ENCODE measurements at places on chromosomes 13 and 19.

DNA sequence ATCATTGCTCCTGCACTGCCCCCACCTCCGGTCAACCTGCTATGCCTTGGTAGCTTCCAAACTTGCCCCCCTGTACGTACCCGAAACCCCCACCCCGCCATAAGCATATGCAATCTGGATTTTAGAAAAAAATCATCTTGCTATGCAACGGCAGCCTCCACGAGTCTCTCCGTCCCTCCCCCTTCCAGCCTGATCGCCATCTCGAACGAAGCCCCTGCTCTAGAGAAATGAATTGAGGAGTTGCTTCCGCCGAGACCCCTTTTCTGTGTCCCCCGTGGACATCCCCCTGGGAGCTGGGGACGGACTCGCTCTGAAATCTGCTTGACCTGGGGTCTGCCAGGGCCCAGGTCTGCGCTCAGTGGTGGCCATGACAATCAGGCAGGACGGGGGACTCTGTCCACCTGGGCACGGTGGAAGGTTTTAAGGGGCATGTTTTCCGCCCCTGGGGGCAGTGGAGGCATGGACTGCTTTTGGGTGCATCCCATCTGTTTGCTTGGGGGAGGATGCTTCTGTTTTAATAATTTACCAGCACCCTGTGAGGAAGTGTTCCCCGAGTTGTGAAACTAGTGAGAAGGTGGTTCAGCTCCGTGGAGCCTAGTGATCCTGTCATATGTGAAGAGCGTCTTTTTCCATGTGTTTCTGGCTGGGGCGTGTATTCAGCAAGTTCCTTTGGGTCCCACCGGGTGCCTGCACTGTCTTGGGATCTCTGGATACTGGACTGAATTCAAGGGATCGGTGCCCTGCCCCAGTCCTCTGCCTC, 1.0 kb downstream of the KDM4B start:
- DNase-seq: no peak

DNA sequence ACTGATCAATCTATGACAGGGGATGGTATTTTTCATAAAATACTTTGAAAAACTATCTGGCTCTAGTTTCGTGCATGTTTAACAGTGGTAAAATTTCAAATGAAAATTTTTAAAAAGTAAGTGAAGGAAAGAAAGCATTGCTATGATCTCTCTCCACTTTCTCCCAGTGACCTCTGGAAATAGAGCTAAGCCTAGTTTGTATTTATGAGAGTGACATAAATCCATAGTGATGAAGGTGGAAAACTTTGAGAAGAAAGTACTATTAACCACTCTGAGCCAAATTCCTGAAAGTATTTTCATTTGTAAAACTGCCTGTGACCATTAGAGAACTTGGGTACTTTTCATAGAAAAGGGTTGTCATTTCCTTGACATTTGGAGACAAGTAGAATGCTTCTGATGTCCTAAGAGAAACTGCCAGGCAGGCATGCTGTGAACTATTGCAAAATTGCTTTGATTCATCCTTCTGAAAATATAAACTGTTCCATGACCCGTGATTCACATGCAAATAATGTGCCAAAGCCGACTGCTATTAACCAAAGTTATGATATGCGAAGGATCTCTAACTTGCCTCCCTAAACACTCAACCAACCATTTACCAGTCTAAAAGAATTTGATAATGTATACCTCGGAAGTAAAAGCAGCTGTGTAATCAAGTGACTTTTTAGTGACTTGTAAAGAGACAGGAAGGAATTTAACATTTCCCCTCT, 133.2 kb downstream of the VWA8 start:
- DNase-seq: no peak

- DNase-seq: no peak
Observed at GRCh38 chr13:102017248-102017647, 384.6 kb downstream of the FGF14 start.

DNA sequence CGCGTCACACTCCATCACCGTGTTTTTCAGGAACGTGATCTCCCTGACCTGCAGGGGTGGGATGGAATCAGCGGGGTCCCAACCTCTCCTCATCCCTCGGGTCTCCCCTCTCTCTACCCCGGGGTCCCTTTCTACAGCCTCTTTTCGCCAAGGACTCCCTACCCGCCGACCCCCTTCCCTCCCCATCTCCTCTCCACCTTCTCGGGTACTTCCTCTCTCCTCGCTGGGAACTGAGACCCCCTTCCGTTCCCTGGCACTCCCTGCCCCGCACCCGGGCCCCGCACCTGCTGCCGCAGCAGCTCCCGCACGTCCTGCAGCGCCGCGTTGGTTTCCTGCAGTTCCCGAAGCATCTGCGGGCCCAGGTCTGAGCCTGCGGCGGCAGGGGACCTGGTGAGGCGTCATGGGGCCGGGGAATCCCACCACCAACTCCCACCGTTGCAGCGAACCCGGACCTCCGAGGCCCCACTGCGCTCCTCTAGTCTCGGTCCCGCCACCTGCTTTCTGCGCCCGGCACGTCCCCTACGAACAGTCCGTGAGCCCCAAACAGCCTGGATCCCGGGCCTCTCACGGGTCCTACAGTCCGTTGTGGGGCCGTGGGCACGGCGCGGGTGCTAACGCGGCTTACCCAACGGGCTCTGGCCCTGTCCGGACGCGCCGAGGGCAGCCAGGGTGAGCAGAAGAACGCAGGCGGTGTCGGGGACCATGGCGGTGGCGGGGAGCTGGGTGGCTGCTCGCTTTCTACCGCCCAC, at the start of gene COMP:
COMP (minus strand) TSS at position 740 of the 749 bp plus-strand sequence; CDS start at position 704, 36 bp downstream.
- no peak for DNase-seq

- DNase-seq: peak; percentile 19
Observed at GRCh38 chr19:32497391-32497790, 83.6 kb upstream of the PDCD5 start.

DNA sequence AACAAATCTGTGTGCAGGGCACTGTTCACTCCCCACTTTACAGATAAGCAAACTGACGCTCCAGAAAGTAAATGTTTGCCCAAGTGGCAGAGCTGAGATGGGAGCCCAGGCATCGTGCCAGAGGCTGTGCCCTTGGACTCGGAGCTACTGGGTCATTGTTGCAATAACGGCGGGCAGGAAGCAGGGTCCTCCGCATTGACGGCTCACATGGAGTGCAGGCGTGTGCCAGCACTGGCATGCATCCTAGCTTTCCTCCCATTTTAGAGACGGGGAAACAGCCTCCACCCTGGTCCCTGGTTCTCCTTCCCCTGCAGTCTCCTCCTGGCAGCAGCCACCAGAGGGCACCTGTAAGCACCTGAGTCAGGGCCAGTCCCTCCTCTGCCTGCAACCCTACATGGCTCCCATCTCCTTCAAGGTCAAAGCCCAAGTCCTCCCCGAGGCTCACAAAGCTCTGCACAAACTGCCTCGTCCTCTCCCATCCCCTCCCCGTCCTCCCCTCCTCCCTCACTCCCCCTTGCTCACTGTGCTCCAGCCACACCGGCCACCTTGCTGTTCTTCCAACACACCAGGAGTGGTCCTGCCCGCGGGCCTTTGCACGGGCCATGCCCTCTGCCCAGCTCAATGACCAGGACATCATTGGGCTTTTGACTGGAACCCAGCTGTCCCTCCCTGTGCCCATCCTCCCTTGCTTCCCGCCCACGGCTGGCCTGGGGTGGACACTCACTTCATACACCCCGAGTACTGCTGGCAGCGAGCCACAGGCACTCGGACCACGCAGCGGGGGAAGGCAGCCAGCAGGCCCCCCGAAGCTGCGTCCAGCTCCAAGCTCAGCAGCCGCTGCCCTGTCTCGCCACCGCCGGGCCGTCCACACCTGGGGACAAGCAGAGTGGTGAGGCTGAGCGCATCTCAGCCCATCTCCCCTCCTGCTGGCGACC, 7.7 kb upstream of the LRG1 start:
- no peak for DNase-seq

DNA sequence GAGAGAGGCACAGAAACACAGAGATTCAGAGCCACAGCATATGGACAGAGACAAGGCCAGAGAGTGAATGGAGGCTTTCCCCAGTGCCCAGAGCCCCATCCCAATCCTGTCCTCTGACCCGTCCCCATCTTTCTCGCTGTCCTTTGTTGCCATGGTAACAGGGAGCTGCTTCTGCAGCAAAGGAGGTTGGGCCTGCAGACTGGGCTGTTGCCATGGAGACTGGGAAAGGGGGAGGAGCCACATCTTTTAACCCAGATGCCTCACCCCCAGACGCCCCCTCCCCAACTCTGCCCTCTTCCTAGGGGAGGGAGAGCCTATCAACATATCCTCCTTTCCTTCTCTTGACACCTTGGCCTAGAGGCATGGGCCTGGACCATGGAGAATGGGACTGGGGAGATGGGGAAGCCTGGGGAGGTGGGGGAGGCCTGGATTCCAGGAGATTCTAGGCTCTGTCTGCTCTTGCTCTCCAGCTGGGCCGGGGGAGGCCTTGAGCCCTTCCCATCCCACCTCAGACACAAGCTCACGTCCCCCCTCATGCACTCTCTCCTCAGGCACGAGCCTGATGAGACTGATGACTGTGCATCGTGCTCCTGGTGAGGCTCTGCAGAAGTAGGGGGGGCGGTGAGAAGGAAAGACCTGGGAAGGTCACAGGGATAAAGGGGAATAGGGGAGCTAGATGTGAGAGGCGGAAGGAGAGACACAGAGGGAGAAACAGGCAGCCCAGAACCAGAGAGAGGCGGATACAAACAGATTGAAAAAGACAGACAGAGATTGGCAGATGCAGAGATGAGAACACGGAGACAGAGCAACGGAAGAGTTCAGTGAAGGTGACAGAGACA, 2.1 kb upstream of the ATP1A3 start:
- no peak for DNase-seq

DNA sequence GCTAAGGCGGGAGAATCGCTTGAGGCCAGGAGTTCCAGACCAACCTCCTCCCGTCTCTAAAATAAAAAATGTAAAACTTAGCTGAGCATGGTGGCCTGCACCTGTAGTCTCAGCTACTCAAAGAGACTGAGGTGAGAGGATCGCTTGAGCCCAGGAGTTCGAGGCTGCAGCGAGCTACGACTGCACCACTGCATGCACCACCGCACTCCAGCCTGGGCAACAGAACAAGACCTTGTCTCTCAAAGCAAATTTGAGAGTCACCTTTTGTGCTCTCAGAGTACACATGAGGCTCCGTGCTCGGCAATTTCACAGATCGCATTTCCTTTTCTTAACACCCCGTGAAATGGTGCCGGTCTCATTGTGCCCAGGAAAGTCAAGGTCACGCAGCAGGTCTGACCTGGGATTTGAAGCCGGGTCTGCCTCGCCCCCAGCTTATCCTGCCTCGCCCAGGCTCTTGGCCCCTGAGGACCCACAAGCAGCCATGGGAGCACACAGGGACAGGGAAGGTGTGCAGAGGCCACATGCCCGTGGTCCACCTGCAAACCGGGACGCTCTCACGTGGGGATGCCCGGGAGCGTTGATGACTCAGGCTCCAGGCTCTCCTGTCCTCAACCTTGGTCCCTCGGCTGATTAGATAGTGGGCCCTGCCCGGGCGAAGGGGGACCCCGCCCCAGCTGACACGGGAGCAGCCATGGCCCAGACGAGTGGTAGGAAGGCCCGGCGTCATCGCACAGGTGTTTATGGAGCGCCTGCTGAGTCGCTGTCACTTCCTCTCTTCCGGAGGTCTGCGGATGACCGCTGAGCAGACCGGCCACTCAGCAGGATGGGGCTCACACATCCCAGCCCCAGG, 1.1 kb upstream of the SMIM24 start:
- DNase-seq: no peak

- no peak for DNase-seq
Observed at GRCh38 chr19:41299046-41299754, 10.8 kb upstream of the CCDC97 start.

- peak; percentile 99 for DNase-seq
Observed at GRCh38 chr19:2061495-2062388, 10.7 kb upstream of the MKNK2 start.

- DNase-seq: peak; percentile 64
Observed at GRCh38 chr19:52138278-52138982, 1.3 kb downstream of the ZNF616 start.

GRCh38 chr19:10975374-10976130, 14.7 kb downstream of the SMARCA4 start:
- DNase-seq: peak; percentile 71

DNA sequence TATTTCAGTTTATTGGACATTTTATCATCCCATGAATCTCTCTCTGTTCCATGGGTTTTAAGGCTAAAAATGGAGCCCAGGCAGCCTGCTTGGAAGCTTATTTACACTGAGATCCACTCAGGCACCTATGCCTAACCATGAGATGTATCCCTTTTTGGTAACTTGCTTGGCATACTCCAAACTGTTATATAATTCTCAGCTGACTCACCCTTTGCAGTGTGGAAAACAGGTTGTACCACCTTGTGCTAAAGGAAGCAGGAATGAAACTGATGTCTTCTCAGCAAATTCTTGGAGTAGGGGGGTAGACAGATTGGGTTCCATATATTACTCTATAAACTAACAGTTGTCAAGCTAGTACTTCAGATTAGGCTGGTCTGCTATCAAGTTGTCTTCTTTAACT, 483.6 kb downstream of the KLF5 start:
- no peak for DNase-seq

GRCh38 chr19:41696402-41697197, 8.5 kb upstream of the CEACAM7 start:
- peak; percentile 16 for DNase-seq

- DNase-seq: no peak
Observed at GRCh38 chr13:31056644-31057271, 104.9 kb downstream of the HSPH1 start.

DNA sequence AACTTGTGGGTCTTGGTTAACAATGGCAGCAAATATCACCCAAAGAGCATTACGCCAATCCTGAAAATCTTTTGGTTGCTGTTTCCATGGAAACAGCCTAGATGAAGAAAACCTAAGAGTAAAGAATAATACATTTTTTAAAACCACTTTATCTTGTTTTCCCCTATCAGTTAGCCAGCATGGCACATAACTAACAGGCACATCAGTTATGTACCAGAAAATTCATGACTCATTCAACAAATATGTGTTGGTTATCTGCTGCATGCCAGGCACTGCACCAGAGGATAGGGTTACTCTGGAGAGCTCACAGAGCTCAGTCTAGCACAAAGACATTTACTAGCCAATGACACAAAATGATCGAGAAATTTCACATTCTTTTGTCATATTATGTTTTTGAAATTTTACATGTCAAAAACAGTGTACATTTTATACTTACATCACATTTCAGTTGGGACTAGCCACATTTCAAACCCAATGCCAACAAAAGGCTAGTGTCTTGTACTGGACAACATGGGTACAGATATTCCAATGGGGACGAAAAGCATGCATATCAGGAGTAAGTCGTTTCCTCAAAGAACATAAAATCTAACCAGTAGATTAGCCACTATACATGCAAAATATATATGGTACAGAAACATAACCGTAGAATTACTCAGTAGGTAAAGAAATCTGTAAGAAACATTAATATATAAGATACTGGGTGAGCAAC, 20.3 kb downstream of the LNX2 start:
- no peak for DNase-seq

- peak; percentile 69 for DNase-seq
Observed at GRCh38 chr13:111853721-111854120, 213.2 kb upstream of the SOX1 start.

DNA sequence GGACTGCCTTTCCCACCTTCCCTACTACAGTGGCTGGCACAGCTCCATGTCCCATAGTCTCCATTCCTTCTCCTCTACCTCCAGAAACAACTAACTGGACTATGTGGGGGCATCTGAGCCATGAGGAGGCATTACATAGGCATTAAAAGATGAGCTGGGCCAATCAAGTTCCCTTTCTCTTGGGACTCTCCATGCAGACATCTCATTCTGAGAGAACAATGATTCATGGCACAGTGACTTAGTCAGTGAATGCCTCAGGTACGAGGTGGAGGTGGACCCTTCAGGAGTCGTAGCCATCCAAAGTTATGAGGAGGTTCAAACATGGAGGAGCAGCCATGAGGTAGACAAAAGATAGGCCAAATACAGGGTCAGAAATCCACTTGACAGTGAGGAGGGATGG, 70.0 kb downstream of the GPC6 start:
- no peak for DNase-seq
